ENCODE measurements at places on chromosomes 11 and 22. TPM values are rescaled to one million over a fixed set of nuclear protein-coding genes. Genes with fewer than 3 reads are reported as not detected.

Gene FAT3
- 0.05 TPM for total RNA-seq

Gene OR2AG2
- total RNA-seq: 0.46 TPM

Gene MAP6
- not detected for total RNA-seq

Gene EML3
- 101 TPM for total RNA-seq

Gene RASSF10
- not detected for total RNA-seq

Gene MYH9
- 1,413 TPM for total RNA-seq

Gene SNX19
- total RNA-seq: 49.8 TPM

Gene TBX10
- total RNA-seq: not detected

Gene MIOX
- not detected for total RNA-seq

Gene MS4A6A
- total RNA-seq: 2.9 TPM

Gene TRIM51
- total RNA-seq: not detected

Gene SLC35F2
- 59.7 TPM for total RNA-seq

Gene GP1BB
- total RNA-seq: 1.5 TPM

Gene NPAS4
- not detected for total RNA-seq

Gene IGF2
- 34.1 TPM for total RNA-seq

Gene DRICH1
- total RNA-seq: not detected

Measured in endothelial cell of umbilical vein (primary cell).